ENCODE measurements at places on chromosomes 12 and 14.

GRCh38 chr12:25861226-25861625 is 97.3 kb upstream of the RASSF8 start:
- no peak for DNase-seq

DNA sequence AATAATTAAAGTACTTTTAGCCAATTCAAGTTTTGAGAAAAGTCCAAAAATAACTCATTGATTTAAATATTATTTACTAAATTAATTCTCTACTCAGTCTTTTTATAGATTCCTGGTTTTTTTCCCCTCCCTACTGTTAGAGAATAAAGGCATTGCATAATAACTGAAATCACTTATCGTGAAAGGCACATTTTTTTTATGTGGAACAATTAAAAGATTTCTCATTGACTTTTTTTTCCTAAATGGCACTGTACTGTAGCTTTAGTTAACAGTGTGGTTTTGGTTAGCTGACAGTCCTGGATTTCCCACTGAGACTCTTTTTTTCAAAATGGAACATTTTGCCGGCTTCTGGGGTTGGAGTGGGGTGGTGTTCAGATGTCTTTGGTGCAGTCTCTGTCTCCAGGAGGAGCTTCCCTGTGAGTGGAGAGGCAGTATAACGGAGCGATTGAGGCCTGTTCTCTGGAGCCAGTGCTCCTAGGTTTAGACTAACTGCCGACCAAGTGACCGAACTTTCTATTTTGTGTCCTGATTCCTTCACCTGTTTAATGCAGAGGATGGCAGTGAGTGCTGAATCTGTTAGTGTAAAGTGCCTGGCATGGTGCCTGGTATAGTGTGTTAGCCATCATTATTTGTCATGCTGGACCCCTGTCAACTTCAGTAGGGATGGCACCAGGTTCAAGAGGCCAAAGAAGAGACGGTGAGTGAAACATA is 117.7 kb downstream of the ADCK1 start:
- DNase-seq = no peak

- DNase-seq = no peak
Observed at GRCh38 chr12:107619831-107620230, 65.8 kb upstream of the PWP1 start.

DNA sequence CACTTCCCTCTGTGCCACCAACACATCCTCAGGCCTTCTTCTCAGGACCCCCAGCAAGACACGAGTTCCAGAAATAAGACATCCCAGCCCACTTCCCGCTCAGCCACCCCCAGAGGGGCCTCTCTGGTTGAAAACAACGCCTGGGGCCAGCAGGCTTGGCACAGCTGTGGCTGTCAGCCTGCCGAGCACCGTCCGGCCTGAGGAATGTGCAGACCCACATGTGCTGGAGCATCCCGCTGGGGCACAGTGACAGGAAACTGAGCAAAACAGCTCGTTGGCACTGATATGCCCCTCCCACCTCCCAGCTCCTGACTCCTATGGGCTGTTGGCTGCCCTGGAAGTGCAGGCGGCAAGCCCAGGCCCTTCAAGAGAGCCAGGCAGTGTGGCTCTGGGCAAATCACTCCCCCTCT is 1.4 kb downstream of the SYNE3 start:
- DNase-seq = no peak

Measured in T-helper 2 cell treated with Interferon-gamma antibody and Interleukin-4, amounts not matched to agents 5 μg/mL and 100 μg/mL, for 36 hours (primary cell).